ENCODE measurements at places on chromosomes 1 and 21.

- no peak for DNase-seq
Measured at GRCh38 chr1:230499496-230499895, 73.4 kb upstream of the PGBD5 start.

- DNase-seq: no peak
Measured at GRCh38 chr21:41891132-41891531, 12.0 kb upstream of the PRDM15 start.

DNA sequence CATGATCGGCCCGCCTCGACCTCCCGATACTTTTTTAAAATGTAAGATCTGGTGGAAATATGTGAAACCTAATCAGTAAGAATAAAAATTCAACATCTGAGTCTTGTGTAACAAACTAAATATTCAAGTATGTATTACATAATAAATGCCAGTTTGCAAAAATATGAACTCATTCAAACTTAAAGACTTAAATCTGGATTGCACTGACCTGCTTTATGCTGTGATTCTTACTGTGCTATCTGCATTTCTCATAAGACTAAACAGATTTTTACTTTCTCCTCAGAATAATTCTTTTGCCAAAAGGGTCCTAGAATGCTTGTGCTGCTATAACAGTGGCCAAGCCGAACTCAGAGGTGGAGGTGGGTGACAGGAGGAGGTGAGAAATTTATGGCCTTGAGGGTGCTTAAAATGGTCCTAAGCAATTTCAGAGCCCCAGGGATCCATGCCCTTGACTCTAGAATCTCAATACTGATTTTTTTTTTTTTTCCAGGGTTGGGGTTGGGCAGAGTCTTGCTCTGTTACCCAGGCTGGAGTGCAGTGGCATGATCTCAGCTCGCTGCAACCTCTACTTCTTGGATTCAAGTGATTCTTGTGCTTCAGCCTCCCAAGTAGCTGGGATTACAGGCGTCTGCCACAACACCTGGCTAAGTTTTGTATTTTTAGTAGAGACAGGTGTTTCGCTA, 38.2 kb downstream of the IL23R start:
- no peak for DNase-seq

- DNase-seq: no peak
Measured at GRCh38 chr1:178308438-178308837, 188.3 kb downstream of the CLEC20A start.

- no peak for DNase-seq
Measured at GRCh38 chr1:51728611-51729155, 111.8 kb downstream of the OSBPL9 start.

- no peak for DNase-seq
Measured at GRCh38 chr1:95252422-95252821, 18.4 kb downstream of the RWDD3 start.

- DNase-seq: no peak
Measured at GRCh38 chr1:200338451-200338850, 71.4 kb downstream of the ZNF281 start.

DNA sequence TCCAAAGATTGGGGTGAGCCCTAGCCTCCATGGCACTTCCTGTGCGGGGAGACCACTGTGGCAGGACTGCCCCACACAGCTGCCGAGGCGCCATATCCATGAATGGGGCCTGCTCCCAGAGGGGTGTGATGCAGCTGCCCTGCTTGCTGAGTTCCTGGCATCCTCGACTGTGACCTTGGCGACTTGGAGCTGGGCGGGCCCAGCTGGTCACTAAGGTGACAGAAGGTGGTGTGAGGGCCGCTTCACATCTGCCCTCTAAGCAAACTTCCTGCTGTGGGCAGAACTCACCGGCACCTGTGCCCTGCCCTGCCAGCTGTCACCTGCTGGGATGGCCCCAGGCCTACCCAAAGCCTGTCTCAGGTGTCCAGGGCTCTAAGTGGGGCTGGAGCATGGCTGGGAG, 9.0 kb downstream of the TMEM61 start:
- DNase-seq: no peak

GRCh38 chr1:215682232-215682631, 115.1 kb downstream of the KCTD3 start:
- no peak for DNase-seq

GRCh38 chr21:31888936-31889371, 16.1 kb downstream of the HUNK start:
- DNase-seq: no peak

DNA sequence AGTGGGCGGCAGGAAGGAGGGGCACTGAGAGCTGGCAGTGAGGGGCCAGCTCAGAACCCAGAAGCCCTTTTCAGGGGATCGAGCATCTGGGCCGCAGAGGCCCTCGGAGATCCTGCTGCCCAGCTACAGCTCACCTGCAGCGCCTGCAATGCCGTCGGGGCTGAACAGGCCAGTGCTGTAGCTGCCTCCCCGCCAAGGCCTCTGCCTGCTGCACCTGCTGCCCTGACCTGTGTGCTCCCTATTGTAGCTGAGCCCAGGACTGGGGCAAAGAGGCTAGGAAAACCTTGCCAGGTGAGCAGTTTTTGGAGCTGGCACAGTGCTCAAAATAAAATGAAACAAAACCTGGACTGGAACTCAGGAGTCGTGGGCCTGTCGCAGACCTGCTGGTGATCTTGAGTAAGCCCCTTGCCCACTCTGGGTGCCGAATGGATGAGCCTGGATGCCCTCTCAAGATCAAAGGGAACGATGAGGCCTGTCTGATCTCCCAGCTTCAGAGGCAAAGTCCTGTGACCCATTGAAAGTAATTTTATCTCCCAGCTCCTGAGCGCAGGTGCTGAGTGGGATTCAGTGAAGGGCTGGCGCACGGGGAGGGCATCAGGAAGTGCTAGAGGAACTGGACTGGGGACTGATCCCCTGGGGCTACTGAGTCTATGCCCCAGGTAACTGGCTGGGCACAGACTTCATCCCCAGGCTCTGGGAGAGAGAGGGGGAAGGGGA, 154.6 kb downstream of the FOXD2 start:
- no peak for DNase-seq

GRCh38 chr1:61322008-61322744, 239.8 kb downstream of the NFIA start:
- no peak for DNase-seq

GRCh38 chr1:183512450-183512849, 40.2 kb downstream of the SMG7 start:
- DNase-seq: no peak

DNA sequence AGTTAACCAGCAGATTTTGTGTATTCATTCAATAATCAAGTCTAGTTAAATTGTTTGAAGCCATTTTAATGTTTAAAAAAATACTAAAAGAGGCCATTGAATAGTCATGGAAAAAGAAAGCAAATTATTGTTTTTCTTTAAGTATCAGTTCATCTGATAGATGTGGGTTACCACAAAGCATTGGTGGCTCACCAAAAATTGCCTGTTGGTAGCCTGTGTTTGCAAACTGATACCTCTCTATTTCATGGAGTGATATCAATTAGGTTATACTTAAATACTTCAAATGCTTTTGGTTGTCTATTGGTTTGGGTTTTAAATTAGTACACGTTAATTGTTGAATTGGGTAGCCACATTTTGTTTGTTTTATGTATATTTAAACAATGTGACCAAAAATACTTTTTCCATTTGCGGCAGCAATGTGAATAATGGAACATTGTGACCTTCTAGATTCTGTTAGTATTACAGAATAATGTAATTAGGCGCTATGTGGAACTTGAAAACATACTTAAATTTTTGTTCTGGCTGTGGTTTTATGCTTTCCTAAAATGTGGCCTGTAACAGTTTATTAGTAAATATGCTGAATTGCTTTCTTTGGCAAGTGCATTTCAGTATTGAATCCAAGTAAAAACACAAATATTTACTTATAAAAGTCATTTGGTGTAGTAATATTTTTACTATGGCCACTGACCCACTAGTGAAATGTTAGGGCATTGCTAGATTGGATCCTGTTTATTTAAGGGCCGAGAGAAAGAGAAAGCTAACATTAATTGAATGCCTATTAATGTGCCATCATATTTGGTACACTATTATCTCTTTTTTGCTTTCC, 37.1 kb upstream of the NBL1 start:
- DNase-seq: no peak

- no peak for DNase-seq
Measured at GRCh38 chr1:156406251-156406650, 37.2 kb downstream of the RHBG start.

- no peak for DNase-seq
Measured at GRCh38 chr1:184854496-184855140, 100.0 kb upstream of the EDEM3 start.

DNA sequence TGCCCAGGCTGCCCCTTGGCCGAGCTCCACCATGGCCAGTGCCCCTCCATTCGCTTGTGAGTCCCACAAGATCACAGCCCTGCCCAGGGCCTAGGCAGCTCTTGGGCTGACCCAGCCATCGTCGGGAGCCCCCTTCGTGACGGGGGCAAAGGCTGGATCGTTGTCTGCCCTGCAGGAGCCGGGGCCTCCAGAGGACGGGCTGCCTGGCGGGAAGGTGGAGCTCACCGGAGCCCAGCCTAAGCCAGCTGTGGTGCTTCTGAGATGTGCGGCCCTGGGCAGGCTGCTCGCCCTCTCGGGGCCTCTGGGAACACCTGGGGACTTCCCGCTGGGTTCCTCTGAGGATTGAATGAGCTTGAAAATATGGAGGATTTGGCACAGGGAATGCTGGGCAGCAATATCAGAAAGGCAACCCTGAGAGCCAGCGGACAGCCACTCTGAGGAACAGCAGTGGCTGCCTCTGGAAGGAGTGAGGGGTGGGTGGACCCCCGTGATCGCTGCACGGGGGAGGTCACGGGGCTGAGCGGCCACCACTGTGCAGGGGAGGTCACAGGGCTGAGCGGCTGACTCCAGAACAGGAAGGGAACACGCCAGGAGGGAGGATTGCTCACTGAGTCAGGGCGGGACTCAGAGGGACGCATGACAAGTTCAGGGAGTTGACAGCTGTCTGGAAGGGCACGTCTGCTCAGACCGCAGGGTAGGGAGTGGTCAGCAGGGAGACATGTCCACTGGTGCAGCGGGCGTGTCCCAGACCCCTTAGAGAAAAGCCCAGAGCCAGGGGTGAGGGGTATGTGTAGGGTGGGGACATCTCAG, 19.3 kb downstream of the TP73 start:
- DNase-seq: no peak

GRCh38 chr1:66495495-66495894, 38.5 kb upstream of the SGIP1 start:
- DNase-seq: no peak

- no peak for DNase-seq
Measured at GRCh38 chr1:204505674-204506200, 10.5 kb upstream of the MDM4 start.

DNA sequence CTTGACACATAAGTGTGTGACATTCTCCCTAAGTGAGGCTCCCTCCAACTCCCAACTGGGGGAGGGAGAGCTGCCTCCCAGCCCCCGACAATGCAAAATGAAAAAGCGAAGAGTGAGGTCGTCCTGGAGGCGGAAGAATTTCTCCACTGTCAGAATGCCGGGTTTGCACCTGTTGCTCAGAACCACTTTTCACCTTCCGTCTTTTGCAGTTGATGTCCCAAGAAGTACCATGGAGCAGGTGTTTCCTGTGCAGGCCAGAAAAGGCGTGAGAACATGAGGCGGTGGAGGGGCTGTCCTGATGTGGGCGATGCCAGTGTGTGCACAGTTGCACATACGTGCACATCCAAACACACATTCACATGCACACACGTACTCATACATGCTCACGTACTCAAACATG, 158.6 kb upstream of the AJAP1 start:
- DNase-seq: no peak

- DNase-seq: no peak
Measured at GRCh38 chr1:69492286-69492685, 75.4 kb upstream of the LRRC7 start.

GRCh38 chr1:39187275-39188046, 17.0 kb upstream of the MACF1 start:
- DNase-seq: no peak

- DNase-seq: no peak
Measured at GRCh38 chr1:156113282-156113950, 1.1 kb upstream of the LMNA start.

DNA sequence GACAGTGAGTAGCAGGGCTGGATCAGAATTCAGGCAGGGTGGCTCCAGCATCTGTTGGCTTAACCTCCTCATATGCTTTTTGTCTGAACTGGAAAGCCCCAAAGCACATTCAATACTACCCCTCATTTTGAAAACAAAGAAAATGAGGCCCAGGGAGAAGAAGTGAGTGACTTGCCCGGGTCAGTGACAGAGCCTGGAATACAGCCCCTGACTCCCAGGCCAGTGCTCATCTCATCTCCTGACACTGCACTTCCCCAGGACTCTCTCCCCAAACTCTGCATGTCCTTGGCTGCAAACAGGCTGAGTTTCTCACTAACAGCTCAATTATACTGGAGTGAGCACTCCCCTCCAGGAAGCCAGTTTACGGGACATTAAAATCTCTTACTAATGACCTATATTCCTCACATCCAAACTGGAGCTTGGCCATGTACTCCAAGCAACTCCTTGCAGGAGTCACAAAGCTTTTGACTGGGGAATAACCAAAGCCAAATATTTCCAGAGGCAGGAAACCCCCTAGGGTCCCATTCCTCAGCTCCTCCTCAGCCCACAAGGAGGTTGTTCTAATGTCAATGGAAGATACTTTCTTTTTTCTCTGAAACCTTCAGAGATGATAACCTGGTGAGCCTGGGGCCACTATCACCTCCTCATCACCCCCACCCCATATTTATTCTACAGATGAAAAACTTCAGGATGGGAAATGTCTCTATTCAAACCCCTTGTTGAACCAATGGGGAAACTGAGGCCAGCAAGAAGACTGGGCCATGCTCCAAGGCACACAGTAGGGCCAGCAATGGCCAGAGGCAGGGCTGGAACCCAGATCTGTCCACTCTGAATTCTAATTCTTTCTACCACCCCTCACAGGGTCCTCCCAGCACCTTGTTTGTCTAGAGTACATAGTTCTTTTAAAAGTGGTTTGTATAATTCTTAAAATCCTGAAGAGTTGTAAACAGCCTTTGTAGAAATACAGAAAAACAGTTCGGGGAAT, 127.0 kb downstream of the PLPP3 start:
- DNase-seq: no peak

GRCh38 chr1:27408151-27408550, 15.7 kb downstream of the GPR3 start:
- DNase-seq: no peak

DNA sequence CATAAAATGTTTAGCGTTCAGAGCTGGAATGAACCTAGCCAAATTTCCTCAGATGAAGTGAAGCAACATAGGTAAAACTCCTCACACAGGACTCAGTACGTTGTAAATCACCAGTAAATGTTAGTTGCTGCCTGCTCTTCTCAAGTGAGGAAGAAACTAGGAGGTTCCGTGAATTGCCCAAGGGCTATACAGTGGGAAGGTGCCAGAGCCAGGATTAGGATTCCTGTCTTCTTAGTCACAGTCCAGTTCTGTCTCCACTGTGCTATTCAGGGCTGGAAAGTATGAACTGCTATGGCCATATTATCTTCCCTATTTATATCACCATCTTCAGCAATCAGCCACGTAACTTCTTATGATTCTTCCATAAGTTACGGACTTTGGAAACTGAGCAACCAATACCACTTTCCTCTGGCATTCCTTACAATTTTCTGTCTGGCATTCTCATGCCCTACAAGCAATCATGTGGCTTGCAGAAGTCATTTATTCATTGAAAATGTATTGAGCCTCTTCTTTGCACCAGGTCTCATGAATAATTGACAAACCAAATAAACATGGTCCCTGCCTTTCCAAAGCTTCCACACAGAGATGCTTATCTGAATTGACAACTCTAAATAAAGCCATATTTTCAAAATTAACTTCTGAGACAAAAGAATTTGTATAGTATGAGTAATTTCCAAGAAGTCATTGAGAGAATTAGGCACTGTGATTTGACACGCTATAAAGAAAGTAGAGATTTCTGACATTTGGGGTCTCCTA, 271.6 kb upstream of the SGIP1 start:
- no peak for DNase-seq

Data from activated T-helper 1 cell treated with Interleukin-2 at 50 U/mL for 16 hours (primary cell).